ENCODE measurements at places on chromosomes 12 and 14. TPM values are rescaled to one million over a fixed set of nuclear protein-coding genes. Genes with fewer than 3 reads are reported as not detected.
A peak's percentile ranks its signal among the peaks of the same experiment; 100 is the strongest.

DNA sequence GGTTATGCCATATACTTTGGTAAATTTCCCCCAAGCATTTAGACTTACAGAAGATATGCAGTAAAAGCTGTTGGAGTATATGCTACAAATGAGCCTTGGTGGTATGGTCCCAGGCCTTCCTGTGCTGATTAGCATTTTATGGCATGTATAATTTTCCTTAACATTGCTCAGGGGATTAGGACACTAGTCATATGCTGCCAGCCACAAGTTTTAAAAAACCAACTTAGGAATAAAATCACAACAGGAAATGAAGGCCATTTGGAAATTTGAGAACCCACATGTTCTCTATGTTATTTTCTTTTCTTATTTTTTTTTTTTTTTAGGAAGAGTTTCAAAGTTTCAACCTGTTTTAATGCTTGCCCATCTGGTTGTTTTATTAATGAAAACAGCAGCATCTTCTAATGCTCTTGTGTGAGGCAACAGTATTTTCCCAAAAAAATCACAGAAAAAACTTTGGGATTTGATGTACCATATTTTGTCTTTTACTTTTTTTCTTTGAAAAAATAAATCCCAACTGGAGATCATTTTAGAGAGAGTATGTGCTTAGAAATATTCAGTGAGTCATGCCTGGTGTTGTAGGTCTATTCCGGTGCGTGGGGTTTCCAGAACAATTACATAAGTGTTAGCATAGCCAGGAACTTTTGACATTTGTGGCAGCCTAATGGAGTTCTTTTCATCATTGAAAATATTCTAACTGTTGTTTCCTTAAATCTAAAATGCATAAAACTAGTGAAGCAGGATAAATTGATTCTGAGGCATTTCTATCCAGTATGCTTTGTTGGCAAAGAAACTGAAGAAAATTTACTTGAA lies 21.7 kb upstream of the DUSP6 start:
- no peak for DNase-seq

DNA sequence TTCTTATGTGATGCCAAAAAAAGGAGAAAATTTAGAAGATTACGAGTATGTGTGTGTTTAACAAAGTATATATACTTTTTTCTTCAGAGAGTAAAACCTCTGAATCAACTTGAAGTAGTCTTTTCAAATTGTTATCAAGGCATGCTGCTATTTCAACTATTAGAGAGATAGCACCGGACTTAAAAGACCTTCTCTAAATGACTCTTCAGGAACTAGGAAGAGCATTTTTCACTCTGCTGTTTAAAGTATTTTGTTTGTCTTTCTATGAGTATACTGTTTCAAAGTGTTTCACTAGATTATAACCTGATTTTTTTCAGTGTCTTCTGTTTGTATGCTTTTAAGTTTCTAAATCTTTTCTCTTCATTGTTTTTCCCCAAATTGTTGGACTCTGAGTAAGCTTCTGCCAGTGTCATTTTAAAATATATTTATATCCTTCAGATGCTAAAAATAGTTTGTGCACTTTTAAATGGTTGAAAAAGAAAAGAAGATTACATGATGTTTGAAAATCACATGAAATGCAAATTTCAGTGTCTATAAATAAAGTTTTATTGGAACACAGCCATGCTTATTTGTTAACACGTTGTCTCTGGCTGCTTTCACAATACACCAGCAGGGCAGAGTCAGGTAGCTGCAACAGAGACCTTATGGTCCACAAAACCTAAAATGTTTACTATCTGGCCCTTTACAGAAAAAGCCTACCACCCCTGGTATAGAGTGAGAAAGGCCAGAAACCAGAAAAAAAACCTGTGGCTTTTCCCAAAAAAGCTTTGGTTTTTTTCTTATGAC lies 21.3 kb downstream of the CRADD start:
- DNase-seq: no peak

The ADGRD1 gene
- total RNA-seq: 14.8 TPM

The C12orf60 gene
- total RNA-seq: not detected

The ANKRD33 gene
- not detected for total RNA-seq

GRCh38 chr12:116962197-116962596 lies 51.4 kb downstream of the FBXW8 start:
- DNase-seq: no peak

DNA sequence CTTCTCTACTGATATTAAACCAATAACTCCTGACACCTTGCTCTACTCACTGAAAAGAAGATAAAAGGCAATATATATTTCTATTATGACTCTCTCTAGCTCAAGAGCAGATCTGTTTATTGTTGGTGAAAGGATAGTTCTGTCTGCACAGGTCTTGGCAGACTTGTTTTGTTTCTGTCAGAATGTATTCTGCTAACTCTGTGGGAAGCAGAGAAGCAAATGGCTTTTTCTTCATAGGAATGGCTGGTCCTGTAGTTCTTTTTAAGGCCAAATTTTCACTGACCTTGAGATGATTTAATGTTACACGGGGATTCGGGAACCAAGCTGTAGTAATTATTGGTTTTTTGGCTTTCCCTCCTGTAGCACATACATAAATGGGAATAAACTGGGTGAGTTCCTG lies 512.1 kb downstream of the DIO2 start:
- no peak for DNase-seq

- peak; percentile 79 for DNase-seq
These were observed 17.4 kb upstream of the LYZ start for GRCh38 chr12:69330475-69331473.

GRCh38 chr14:50363714-50364111 lies 33.0 kb downstream of the CDKL1 start:
- no peak for DNase-seq

- DNase-seq: no peak
These were observed 40.1 kb downstream of the WASHC3 start for GRCh38 chr12:102021540-102022246.

The C12orf50 gene
- total RNA-seq: not detected

DNA sequence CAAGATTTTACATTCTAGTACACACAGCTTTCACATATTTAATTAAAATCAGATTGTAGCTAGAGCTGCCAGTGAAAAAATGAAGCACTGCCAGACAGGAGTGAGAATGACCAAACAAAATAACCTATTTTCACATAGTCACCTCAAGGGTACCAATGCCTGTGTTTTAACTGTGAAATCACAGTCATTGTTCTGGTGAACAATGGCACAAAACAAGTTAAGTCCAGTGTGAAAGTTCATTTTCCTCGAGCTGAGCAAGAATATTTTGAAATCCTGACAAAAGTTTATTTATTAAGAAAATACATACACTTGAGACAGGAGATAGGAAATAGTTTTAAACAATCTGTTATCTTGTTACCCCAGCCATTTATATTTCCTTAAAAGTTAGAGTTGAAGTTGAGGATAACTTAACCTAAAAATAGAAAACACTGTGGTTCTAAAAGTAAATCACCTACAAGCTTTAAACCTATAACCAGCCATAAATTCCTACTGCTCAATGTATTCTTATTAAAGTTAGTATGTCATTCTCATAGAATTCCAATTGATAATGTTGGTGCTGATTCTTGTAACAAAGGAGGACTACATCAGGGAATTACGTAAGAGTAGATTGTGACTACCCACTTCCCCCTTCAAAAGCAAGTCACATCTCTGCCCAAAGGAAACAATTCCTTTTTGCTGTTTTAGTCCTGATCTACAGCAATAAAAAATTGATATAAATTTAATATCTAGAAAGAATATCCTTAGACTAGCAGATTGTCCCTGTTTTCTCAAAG lies 15.9 kb downstream of the DENND5B start:
- no peak for DNase-seq

GRCh38 chr14:26204366-26204727 lies 393.5 kb downstream of the NOVA1 start:
- no peak for DNase-seq

DNA sequence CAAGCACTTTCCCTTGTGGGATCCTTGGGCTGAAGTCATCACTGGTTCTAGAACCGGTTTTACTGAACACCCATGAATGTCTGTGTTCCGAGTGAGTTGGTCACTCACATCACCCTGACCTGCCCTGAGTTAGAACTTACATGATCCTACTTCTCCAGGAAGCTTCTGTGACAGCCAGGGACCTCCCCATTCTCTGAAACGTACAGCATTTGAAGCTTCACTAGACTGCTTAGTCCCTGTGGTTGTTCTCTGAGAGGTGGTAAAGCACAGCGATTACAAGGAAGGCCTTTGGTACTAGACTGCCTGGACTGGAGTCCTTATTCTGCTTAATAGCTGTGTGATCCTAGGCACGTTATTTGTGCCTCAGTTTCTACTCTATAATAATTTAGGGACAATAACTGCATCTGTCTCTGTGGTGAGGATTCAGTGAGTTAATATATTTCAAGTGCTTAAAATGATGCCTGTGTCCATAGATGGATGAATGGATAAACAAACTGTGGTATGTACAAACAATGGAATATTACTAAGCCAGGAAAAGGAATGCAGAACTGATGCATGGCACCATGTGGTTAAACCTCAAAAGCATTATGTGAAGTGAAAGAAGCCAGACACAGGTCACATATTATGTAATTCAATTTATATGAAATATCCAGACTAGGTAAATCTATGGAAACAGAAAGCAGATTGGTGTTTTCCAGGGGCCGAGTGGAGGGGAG lies 54.7 kb upstream of the DDX11 start:
- no peak for DNase-seq

DNA sequence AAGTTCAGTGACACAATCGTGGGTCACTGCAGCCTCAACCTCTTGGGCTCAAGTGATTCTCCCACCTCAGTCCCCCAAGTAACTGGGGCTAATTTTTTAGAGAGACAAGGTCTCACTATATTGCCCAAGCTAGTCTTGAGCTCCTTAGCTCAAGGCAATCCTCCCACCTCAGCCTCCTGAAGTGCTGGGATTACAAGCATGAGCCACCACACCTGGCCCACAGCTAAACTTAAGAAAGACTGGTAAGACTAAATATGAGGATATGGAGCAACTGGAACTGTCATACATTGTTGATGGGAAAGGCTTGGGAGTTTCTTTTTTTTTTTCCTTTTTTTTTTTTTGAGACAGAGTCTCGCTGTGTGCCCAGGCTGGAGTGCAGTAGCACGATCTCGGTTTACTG lies 34.0 kb downstream of the VRTN start:
- no peak for DNase-seq

- no peak for DNase-seq
These were observed 89.0 kb downstream of the PTPRR start for GRCh38 chr12:70831543-70831942.

DNA sequence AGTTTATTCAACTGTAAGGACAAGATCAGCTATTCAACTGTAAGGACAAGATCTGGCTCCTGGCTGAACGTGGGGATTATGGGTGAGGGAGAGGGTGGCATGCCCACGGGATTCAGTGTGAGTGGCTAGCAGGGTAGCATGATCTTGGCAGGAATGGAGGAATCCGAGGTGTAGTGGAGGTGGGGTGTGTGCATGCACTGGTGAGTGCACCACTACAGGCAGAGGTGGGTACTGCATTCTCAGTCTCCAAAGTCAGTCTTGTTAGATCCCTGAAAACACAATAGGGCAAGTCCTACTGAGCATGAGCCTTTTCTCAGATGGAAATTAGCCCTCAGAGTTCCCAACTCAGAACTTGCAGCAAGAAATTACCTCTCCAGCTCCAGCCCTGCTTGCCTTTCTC lies 32.2 kb upstream of the DCD start:
- DNase-seq: peak; percentile 20

DNA sequence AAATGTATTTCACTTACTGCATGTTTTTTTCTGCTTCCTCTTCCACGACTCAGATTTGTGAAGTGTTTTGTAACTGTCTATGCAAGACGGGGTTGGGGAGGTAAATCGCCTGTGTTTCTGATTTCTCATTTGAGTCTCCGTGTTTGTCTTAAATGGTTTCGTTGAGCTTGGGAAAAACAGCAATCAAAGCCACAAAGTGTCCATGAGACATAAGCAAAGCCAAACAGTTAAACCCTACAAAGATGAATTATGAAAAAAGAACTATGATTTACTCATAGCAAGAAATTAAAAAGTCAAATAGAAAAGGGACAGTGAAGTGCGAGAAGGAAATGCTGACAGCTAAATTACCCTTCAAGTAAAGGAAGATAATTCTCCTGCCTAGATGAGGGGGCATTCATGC lies 164.3 kb upstream of the TMPO start:
- DNase-seq: no peak

DNA sequence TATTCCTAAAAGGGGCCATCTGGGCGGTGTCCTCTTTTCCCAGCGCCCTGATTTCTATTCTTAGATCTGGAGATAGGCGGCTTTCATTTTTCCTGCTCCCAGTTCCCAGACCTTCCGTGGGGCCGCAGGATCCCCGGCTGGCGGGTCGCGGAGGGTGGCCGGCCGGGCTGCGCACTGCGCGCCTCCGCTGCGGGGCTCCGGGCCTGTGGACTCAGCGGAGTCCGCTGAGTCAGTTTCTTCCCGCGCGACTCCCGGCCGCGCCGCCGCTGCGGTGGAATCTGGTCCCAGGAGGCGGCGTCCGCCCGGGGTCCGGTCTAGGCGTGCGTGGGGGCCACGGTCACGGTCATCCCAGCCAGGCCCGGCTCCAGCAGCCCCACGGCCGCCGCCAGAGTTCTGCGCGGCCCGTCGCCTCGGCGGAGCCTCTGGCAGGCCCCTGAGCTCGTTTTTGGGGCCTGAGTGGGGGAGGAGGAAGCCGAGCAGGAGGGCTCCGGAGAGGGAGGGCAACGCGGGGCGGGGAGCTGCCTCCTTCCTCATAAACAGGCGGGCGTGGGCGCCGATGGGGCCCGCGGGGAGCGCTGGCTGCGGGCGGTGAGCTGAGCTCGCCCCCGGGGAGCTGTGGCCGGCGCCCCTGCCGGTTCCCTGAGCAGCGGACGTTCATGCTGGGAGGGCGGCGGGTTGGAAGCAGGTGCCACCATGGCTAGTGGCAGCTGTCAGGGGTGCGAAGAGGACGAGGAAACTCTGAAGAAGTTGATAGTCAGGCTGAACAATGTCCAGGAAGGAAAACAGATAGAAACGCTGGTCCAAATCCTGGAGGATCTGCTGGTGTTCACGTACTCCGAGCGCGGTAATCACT lies at the start of gene LRRK2:
Gene LRRK2 (plus strand): TSS at position 559 of the 853 bp plus-strand sequence. CDS start 135 bp downstream, at position 694.
- peak; percentile 65 for DNase-seq

DNA sequence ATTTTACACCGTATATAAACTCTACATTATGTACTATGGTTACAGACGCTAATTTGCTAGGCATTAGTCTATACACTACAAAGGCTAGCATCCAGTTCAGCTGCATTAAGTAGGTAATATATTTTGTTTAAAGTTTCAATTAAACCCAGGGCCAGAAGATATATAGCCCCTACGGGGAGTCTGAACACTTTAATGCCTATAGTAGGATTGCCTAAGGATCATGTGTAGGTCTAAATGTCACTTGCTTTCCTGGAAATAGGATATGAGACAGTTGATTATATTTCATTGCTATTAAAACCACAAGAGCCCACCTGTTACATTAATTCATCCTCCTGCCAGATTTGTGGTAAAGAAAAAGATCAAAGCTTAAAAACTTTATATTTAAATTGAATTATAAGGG lies 286.9 kb downstream of the TMTC2 start:
- no peak for DNase-seq

GRCh38 chr12:47980197-47980596 lies 16.8 kb downstream of the TMEM106C start:
- DNase-seq: no peak
